Brain pericyte (primary cell): ENCODE measurements at places on chromosomes 7 and 10.
A peak's percentile ranks its signal among the peaks of the same experiment; 100 is the strongest.

DNA sequence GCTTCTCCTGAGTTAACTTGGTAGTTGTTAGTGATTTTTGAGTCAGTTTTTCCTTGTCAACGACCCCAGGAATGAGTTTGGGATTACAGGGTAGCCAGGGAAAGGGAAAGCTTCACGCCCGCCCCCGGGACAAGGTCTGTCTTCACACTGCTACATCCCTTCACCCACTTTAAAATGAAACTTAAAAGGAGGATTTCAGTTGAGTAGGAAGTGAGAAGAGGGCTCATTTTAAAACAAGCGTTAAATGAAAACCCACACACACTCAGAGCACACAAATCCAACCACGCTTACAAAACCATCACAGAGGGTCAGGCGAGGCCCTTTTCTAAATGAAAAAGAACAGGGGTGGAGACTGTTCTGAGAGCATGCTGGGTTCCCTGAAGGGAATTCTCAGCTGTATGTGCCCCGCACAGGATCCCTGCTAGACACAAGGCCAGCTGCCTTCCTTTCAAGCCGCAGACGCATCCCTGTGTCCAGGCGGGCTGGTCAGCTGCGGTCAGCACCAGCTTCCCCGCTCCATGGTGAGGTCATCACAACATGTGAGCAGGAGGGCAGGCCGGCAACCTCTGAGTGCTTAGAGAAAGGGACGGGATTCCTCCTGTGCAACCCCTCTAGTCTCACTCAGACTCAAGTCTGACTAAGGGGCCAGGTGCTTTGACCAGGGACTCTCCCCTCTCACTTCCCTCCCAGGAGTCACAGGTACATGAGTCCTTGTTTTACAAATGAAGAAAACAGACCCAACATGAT, 111.8 kb downstream of the EGFR start:
- DNase-seq: peak; percentile 83

- no peak for DNase-seq
Observed at GRCh38 chr10:3249307-3249889, 76.8 kb upstream of the PITRM1 start.

GRCh38 chr7:49821181-49821580, 47.7 kb downstream of the VWC2 start:
- no peak for DNase-seq

DNA sequence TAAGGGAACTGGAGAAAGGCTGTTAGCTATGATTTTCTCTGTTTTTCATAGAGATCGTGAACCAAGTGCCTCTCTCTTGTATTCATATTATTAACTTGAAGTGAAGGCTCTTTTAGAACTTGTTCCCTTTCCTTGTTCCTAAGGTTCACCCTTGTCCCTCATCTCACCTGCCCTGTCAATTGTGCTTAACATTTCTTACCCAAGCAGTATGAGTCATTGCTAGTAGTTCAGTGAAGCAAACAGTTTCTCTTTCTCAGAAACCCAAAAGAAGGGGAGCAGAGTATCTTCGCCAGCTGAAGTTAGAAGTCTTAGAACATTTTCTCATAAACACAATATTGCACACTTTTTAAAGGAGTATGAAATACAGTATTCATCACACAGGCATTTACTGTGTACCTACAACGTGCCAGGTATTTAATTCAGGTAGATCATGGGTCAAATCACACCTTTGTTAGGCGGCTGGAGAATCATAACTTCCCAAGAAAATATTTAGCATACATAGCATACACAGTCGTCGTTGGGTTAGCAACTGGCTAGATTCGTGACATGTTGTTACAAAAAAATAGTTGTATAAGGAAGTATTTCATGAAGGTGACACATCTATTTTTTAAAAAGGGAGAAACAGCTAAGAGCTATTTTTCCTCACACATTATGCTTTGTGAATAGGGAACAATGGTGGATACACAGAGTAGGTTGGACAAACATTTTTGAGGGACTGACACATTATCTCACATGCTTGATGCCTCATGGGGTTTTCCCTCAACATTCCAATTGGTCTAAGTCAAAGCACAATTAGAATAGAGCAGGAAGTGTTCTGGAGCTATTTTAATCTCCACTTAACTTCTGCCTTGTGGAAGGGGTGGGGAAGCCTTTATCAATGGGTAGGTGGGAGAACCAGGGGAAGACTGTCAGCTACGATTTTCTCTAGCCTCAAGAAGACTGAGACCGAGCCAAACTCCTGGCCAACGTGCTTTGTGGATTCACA, 13.2 kb downstream of the HDAC9 start:
- DNase-seq: no peak

GRCh38 chr10:103859161-103860086, 4.0 kb upstream of the SH3PXD2A start:
- peak; percentile 38 for DNase-seq

GRCh38 chr7:128404143-128404681, 5.6 kb downstream of the IMPDH1 start:
- DNase-seq: no peak

DNA sequence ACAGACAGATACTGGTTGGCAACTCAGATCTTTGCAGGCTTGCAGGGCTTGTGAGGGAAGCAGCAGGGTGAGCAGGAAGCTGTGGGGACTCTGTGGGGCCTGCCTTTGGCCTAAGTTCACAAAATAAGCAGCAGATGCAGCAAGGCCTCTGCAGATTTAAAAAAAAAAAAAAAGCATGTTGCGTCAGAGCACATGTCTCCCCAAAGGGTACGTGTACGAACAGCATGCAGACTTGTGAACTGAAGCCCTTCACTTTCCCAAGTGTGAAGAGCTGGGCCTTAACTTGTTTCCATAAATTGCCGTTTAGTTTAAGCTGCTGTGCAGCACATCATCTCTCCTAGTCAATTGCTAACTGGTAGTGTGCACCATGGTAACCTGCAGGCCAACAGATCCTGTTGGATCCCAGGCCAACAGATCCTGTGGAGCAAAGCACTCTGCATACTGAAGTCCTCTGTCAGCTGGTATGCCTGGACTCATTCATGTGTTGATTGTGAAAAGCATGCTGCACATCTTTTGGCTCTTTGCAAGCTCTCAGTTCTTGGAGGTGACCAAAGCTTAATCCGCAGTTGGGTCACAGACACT, 10.8 kb upstream of the XPNPEP1 start:
- no peak for DNase-seq

DNA sequence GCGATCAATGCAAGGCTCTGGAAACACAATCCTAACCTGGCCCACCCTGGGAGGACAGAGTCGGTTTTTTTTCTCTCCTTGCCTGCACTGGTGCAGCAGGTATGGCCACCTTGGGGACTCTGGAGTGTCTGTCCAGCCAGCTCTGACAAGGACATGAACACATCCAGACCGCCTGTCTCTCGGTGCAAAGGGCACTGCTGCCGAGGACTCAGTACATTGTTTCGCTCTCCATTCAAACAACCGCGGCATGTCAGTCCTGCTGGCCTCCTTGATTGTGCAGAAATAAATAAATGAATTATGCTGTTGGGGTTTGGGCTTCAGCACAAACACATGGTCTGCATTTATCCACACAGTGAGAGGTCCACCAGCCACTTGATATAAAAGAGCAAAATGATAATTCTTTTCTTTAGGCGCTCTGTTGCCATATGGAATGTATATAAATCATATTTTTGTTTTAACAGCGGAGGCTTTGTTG, 565.2 kb downstream of the KCNMA1 start:
- no peak for DNase-seq

GRCh38 chr10:7406712-7407333, 4.0 kb downstream of the SFMBT2 start:
- DNase-seq: no peak

GRCh38 chr10:27771231-27771630, 25.6 kb upstream of the MKX start:
- DNase-seq: no peak

GRCh38 chr7:37952240-37952639, 31.8 kb downstream of the EPDR1 start:
- DNase-seq: no peak

- DNase-seq: no peak
Observed at GRCh38 chr10:21919117-21919516, 84.4 kb downstream of the DNAJC1 start.

GRCh38 chr7:97851683-97852082, 20.5 kb downstream of the ASNS start:
- no peak for DNase-seq

- DNase-seq: no peak
Observed at GRCh38 chr10:123901621-123902020, 10.0 kb upstream of the CPXM2 start.

DNA sequence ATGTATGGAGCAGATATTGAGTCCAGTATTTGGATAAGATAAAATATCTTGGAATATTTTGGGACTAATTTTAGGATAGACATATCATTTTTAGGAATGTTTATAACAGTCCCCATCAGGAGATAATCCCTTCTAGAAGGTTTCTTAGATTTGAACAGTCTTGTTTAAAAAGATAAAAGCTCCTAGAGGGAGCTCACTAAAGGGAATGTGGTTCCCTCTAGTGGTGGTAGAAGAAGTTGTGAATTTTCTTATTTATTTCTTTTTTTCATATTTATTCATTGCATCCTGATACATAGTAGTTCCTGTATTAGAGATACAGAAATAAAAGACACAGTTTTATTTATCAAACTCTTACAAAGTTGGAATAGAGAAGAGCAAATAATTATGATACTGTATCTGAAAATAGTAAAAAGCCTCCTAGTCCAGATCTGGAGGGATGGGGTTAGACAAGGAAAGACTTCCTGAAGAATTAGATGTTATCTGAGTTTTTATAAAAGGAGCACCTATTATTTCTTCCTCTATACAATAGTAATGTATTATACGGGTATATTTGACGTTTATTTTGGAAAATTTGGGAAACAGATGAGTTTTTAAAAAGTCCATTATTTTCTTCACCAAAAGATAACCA, 24.5 kb upstream of the KLF14 start:
- no peak for DNase-seq

DNA sequence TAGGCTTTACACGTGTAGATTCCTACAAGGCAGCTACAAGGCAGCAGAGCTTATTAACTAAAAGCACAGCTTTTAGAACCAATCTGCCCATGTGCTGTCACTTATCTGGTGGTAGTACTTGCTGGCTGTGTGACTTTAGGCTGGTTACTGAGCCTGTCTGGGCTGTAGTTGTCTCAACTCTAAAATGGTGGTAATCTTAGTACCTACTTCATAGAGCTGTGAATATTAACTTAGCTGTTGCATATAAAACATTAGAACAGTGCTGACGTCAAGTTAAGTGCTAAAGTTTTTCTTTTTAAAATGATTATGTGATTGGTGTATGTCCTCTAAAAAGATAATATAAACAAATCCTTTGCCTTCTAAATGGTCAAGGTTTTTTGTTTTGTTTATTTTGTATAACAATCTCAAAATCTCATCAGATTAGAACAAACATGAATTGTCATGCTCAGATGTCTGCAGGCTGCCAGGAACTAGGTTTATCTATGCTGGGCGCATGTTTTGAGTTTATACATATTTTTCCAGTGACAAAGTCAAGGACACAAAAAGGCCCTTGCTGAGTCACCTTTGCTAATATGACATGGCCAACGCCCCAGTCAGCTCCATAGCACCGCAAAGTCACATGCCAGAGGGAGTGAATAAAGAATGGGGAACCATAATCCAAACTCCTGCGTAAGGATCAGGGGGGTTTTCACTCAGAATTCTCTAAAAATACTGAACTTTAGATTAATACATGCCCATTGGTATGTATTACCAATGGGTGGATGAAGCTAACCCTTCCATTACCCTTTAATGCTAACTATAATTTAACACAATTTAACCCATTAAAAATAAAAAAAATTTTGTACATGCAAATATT, 39.8 kb upstream of the ARL4A start:
- no peak for DNase-seq

DNA sequence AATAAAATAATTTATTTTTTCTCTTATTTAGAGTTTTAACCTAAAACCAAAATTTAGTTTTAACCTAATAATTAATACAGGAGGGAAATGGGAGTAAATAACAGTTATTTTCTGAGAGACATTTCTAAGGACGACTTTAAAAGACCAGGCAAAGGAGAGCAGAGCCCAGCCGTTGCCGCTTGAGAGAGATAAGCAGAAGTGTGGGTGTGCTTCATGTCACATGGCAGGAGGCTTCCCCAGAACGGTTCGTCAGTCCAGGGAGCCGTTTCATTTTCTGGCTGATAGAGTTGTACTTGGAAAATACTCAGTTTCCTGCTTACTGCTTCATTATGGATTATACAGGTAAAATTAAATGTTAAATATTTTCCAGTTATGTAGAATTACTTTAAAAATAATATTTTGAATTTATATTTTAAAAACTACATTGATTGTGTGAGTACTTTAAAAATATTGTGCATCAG, 61.4 kb downstream of the ST7 start:
- no peak for DNase-seq

- no peak for DNase-seq
Observed at GRCh38 chr7:2504128-2504888, 15.3 kb upstream of the LFNG start.

DNA sequence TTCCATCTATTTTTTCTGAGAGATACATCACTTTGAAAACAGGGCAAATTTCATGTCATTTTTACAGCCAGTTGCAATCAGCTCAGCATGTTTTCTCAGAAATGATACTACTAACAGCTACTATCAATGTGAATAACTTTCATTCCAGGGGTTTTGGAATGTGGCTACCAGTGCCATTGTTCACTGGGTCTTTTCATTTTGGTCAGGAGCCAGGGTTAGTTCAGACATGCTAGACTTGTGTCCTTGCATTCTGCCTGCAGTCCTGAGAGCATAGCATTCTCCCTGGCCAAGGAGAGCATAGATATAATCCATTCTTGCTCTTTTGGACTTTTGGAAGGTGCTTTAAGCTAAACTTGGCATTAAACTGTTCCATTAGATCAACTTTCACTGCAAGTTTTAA, 160.9 kb upstream of the NEBL start:
- no peak for DNase-seq

- DNase-seq: no peak
Observed at GRCh38 chr10:102406815-102407214, 11.3 kb downstream of the NFKB2 start.

DNA sequence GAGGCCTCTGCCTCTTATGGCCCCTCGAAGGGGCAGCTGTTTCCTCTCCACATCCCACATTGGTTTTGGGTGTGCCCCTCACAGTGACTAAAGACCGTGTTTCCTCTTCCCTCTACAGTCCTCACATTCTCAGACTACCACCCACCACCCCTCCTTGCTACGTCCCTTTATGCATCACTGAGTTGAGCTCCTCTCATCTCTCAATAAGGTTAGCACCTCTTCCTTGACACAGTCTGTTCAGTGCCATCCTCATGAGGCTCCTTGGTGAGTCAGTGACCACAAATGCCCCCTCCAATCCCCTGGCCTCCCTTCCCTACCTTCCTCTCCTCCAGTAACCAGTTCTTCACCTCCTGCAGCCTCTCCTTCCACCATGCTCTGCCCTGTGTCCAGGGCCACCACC, 239.1 kb upstream of the MYO3A start:
- DNase-seq: no peak

DNA sequence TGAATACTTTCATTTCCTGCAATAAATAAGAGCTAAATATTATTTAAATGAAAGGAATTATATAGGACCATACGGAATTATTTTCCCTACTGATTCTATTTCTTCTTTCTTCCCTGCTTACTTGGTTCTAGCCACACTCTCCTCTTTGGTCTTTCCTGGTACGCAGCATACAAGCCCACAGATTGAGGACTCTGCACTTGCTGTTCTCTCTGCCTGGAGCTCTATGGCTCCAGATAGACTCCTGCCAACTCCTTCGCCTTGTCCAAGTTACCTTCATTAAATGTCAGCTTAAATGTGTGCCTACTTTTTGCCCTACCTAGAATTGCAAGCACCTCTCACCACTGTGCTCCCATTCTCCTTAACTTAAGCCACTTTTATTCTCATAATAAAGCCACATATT, 203.4 kb downstream of the MDFIC start:
- no peak for DNase-seq

GRCh38 chr7:33562996-33563395, 342.3 kb upstream of the BMPER start:
- DNase-seq: no peak

- DNase-seq: no peak
Observed at GRCh38 chr7:45132708-45133320, 21.3 kb upstream of the TBRG4 start.
